ENCODE measurements at places on chromosomes 2 and 18.

GRCh38 chr2:120845277-120845676 is 109.6 kb downstream of the GLI2 start:
- no peak for DNase-seq

DNA sequence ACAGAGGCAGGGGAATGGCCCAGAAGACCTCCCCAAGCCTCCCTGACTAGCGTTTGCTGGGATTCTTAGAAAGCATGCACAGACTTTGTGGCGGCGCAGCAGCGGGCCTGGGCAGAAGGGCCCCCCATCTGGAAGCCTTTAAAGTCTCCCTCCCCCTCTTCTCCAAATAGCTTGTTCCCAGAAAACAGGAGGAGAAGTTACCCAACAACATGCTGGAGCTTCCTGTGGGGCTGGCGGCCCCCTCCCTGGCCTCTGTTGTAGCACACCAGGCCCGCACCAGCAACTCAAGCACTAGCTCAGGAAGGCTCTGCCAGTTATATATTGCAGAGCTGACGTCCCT is 334.8 kb downstream of the DYSF start:
- DNase-seq, result no peak

DNA sequence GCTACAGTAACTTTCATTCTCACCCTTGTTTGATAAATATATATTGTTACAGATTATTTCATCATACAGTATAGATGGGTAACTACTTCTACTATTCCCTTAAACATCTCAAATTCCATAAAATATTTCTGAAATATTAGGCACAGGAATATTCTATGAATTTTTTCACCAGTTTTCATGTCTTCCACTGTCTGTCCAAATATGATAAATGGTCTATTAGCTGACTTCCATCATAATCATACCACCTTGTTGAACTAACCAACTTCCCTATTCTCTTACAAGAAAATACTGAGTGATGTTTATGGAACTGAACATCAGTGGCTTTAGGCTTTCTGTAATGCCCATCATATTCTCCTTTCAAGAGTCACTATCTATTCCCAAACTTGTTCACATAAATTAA is 82.4 kb downstream of the TRAPPC8 start:
- DNase-seq, result no peak

GRCh38 chr2:26179446-26179913 is 6.6 kb downstream of the GAREM2 start:
- no peak for DNase-seq

DNA sequence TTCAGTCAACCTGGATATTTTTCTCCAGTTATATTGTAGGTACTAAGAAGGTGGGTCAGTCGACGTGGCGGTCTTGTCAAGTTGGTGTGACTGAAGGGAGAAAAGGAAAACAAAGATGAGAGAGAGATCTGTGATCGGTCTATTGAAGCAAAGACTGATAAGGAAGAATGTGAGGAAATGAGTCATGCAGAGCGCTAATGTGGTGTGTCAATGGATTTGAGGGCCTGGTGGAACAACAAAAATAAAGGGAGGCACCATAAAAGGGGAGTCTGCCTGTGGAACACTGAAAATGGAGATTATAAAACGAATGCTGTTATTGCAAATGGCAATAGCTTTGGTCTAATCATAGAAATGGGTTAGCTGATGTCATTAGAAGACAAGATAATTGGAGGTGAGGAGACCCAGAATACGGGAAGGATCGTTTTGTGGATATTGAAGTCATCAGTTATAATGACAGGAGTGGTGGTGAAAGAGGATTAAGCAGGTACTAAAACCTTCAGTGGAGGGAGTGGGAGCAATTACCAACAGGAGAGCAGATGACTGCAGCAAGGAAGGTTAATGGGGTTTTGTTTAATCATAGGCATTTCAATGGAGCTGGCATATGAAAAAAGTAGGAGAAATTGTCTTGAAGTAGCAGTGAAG is 599.1 kb upstream of the FSHR start:
- no peak for DNase-seq

DNA sequence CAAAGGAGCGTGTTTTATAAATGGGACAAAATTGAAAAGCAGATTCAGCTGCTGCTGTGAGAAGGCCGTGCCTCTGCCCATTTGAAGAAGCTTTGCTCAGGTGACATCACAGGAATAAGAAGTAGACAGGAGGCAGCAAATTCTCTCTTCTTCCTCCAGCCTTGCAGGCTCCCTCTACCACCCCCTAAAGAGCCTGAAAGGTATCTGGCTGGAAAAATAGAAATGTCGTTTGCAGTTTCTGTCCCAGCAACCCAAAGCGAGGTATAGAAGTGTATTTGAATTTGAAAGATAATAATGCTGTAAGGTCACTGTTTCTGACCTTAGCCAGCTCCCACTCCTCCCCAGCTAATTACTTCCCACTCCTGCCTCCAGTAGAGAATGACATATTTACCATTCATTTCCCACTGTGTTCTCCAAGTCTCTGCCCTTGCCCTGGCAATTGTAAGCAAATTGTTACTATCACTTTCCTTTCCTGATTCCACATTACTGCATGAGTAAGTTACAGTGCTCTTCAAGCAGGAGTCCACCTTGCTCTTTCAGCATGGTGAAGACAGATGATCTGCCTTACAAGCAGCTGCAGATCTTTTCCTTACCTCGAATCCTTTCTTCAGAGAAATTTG is 56.8 kb upstream of the RASGRP3 start:
- DNase-seq, result no peak

- no peak for DNase-seq
Observed at GRCh38 chr2:102603904-102604303, 15.4 kb upstream of the SLC9A2 start.

DNA sequence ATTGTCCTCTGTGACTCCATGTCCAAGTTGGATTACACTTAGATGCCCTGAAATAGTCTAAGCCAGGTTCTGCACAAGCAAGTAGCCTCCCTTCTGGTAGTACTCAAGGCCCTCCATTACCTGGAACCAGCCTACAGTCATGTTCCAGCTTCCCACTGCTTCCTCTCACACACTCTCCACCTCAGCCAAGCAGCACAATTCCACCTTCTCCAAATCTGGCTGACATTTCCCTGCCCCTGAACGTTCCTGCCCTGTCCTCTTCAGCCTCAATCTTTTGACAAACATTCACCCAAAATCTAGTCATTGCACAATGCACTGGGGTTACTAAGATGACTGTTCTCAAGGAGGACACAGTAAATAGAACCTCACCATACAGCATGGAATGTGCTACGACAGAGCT is 95.3 kb upstream of the KLHL29 start:
- DNase-seq, result no peak

DNA sequence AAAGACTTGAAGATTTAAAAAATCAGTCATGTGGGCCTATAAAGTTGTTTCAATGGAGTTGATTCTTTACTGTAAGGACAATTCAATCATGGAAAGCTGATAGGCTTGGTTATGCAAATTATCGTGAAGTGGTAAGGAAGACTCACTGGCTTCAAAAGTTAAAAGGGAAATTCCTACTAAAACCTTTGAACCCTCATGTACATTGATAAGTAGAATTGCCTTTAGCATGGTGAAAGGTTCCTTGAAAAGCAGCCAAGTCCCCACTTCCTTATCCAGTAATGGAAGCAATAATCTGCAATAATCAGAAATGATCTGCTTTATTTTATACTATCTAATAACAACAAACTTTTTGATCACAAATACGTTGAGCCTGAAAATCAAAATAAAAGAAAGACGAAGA is 14.4 kb upstream of the CCL20 start:
- no peak for DNase-seq

GRCh38 chr2:9392898-9393765 is 30.2 kb downstream of the ITGB1BP1 start:
- no peak for DNase-seq

DNA sequence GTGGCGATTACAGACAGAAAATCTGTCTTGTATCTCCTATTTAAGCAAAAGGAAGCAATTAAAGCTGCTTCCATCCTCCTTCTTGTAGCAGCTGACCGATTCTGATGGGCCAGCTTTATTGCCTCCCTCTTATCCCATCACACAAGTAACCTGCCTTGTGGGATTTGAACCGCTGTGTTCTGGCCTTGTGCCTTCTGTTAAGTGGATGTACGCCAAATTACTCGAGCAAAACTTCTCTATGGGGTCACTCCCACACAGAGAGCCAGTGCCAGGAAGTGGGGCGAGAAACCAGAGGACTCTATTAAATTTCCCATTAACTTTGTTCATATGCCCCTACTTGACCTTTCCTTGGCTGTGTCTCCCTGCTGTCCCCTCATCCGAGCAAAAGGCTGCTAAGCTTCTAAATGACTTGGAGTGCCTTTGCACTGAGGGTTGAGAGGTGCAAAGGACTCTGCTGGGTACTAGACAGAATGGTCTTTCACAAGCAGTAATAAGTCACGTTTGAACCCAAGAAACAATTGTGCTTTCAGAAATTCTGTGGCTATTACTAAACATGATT is 672.5 kb downstream of the MBD2 start:
- no peak for DNase-seq

GRCh38 chr2:3447789-3448317 is 68.4 kb downstream of the TRAPPC12 start:
- DNase-seq, result no peak

DNA sequence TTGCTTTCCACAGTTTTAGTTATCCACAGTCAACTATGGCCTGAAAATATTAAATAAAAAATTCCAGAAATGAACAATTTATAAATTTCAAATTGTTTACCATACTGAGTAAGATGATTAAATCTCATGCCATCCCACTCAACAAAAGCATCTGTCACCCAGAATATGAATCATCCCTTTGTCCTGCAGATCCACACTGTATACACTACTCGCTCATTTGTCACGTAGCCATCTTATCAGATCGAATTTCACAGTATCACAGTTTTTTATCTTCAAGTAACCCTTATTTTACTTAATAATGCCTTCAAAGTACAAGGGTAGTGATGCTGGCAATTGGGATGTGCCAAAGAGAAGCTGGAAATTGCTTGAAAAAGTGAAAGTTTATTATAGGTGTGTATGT is 291.8 kb upstream of the LRATD1 start:
- no peak for DNase-seq

DNA sequence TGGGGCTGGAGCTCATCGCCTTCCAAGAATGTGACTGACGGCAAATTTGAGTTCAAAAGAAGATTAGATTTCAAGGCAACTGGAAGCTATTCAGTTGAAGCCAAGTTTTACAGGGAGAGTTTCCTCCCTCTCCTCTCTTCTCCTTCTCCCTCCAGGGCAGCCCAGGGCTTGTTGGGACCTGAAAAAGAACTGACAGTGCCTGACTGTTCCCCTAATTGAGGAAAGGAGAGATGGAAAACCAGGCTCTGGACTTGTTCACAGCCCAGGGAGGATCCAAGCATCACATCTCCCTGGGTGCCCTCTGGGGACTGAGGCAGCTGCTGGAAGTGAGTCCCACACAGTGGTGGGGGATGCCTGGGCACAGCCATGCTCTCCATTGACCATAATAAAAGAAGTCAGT is 88.1 kb downstream of the THNSL2 start:
- DNase-seq, result no peak

- DNase-seq, result no peak
Observed at GRCh38 chr2:53018825-53019425, 748.7 kb upstream of the CHAC2 start.

- no peak for DNase-seq
Observed at GRCh38 chr2:120110507-120110906, 97.6 kb downstream of the EPB41L5 start.

DNA sequence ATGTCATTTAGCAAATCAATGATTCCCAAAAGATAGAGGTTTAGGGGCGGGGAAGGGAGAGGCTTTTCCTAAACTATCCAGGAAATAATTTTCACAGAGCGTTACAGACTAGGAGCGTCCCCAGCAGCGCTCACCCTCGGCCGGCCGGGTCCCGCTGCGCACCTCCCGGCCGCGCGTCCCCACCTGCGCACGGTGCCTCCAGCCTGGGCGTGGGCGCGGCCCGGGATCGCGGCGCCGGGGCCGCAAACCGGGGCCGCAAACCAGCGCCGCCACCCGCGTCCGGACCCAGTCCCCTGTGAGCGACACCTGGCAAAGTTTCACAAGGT is 684 bp upstream of the ZCCHC2 start:
- no peak for DNase-seq

DNA sequence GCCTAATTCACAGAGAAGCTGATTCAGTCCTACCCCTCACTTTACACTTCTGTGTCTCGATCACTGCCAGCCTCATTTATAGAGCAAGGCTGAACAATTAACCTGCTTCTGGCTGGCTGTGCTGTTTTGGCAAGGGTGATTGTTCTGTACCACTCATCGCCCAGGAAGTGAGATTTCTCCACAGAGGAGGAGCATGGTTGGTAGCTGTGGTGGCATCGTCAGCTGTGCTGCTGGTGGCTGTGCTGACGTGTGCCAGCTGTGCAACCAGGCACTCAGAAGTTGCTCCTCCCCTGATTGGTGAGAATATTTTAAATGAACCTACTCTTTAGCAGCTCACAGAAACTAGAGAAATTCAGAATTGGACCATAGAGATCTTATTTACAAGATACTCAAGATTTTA is 158.3 kb downstream of the EML6 start:
- DNase-seq, result no peak

DNA sequence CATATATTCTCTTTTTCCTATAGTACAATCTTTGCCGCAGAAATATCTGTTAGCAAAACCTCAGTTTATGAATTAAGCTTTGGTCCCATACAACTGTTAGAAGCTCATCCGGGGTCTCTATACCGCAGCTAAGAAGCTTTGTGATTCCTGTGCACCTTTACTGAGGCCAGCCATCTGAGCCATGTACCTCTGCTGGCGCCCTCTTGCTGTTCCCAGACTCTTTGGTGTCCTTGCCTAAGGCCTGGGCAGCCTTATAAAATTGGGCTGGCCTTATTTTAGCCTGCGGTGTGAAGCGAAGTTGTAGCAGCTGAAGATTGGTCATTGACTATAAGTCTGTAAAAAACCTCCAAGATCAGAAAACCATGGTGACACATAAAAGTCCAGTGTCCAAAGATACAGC is 1135.1 kb upstream of the CHAC2 start:
- DNase-seq, result no peak

DNA sequence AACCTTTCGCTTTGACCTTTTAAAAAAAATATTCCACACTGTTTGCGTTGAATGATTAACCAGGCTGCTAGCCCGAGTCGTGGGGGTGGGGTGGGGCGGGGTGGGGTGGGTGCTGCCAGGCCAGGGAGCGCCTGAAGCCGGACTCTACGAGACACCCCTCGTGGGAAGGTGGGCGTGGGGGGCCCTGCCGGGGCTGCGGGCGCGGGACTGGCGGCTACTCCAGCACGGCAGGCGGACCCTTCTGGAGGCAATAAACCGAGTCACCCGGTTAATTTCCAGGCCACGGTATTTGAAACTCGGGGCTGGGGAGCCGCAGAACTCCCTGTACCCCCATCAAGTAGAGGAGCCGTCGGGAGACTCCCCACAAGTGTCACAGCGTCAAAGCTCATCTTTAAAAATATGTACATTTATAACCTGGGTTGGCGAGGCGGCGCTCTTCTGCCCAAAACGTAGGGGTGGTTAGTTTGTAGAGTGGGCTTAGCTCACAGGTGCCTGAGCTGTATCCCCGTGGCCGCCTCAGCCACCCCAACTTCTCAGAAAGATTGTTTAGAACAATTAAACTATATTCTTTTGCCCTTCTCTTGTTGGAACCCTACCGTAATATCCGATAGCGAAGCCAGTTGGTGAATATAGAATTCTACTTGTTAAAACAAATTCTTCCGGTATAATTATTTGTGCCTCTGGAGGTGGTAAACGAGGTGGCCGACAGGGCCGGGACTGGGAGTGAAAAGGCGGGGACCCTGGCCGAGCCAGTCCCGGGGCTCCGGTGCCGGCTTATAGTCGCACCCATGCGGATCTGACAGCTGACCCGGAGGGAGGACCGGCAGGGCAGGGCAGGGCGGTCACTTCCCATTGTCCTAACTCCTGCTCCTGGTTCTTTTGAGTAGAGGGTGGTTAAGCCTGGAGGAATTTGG is 1.4 kb downstream of the B3GNT2 start:
- DNase-seq, result no peak

GRCh38 chr2:159549234-159549633 is 67.1 kb downstream of the BAZ2B start:
- DNase-seq, result no peak
